ENCODE measurements at places on chromosomes 13 and 19.

DNA sequence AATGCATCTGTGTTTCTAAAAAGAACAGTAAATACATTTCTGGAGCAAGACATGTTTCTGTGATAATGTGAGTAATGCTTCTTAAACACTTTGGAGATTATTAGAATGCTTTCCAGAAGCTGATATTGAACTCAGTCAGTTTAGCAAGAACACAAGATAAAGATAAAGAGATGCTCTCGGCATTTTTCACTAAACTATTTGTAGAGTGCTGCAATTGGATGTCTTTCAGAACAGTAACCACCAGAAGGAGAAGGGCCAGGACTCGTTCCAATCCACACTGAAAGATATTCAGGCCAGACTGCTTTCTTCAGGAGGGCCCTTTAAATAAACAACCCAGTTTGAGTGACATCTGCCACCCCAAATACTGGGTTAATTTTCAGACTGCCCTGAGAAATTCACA is 456.0 kb downstream of the TBC1D4 start:
- no peak for DNase-seq

- no peak for DNase-seq
Measured at GRCh38 chr19:15529774-15530372, 21.5 kb downstream of the CYP4F22 start.

DNA sequence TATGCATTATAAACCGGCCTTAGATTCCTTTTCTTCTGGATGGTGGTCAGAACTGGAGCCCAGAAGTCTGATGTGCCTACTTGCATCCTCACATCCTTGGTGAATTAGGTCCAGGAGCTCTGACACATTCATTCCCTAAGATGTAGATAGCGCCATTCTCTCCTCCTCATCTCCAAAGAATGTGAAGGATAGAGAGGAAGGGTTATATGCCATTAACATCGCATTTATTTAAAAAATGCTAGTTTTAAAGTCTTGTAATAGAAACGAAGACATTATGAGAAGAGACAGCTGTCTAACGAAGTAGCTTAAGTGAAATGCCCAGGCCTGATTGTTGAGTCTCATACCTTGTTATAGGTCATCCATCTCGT is 9.7 kb downstream of the MBNL2 start:
- DNase-seq, result no peak

DNA sequence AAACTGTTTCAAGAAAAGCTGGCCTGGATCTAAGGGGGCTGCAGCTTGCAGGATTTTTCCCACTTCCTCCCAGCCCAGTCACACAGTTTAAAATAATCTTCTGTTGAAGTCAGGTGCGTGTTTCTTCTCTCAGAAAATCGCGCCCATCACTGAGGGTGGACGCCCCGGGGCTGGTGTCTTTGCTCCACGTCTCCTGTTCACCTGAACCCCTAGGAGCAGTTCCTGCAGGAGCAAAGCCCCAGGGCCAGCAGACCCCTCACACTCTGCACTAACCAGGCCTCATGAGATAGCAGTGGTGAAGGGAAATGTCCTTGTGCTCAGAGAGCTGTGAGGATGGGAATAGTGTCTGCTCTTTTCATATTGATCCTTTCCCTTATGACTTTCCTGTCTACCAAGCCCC is 920 bp upstream of the SIGLEC7 start:
- DNase-seq, result no peak

DNA sequence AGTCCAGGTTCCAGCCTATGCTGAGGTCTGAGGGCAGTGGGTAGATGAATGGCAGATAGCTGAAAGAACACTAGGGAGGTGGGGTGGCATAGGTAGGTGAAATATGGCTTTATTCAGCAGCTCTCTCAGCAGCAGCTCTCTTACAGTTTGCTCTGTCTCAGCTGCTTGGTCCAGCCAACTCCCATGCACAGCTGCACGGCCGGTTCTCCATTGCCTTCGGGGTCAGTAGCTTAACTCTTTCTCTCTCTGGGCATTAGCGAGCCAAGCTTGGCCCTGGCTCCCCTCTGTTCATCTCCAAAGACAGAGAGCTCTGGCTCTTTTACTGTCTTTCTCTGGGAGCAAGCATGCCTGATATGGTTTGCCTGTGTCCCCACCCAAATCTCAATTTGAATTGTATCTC is 151.9 kb downstream of the MYO16 start:
- no peak for DNase-seq

GRCh38 chr19:33667141-33667650 is 45.4 kb downstream of the CHST8 start:
- DNase-seq, result no peak

DNA sequence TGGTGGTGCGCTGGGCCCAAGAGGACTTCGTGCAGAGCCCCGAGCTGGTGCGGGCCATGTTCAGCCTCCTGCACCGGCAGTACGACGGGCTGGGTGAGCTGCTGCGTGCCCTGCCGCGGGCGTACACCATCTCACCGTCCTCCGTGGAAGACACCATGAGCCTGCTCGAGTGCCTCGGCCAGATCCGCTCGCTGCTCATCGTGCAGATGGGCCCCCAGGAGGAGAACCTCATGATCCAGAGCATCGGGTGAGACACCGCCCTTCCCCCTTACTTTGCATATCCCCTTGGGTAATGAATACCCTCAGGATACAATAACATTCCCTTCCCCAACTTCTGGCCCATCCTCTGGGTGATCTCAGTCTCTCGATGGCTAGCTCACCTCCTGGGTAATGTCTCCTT is 60.9 kb downstream of the RYR1 start:
- peak; percentile 42 for DNase-seq

GRCh38 chr13:67803118-67803517 is 573.0 kb upstream of the PCDH9 start:
- no peak for DNase-seq

DNA sequence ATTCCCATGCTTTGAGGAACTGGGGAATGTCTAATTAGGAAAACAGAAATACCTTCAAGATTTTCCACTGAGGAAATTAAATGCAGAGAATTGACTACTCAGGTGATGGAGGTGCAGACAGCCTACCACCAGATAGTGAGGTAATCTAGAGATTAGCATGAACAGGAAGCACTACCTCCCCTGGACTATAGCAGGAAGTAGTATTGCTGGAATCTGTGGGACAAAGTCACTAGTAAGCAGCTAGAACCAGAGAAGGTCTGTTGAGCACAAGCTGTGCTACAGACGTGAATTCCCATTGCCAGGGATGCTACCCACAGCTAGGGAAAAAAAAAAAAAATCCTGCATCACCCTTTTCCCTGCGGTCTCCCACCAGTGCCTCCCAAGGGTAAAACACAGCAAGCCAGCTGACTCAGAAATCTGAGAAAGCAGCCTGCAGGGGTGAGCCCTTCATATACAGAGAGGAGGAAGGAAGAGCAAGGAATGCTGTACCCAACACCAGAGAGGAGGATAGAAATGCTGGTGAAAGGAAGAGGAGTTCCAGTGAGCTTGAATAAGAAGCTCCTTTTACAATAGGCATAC is 10.2 kb downstream of the ENOX1 start:
- DNase-seq, result peak; percentile 59

DNA sequence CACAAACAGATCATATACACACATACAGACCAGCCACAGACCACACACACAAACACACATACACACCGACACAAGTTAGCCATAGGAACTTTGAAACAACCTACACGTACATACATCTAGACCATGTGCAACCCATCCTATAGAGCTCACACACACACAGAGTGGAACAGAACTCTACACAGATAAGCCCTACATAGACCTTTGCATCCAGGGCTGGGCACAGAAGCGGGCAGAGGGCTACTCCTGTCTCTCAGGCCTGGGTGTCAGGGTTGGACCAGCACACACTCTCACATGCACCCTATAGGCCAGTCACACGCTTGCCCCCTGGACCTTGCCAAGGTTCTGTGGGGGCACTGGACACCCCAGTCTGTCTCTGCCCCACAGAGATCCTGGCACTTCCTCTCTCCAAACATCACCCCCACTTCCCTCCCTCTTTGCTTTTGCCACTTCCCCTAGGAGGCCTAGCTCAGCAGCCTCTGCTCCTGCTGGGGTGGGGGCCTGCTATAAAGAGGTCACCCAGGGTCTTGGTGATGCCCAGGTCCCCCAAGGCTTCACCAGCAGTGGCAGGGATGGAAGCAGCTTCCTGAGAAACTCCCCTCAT is 5.8 kb upstream of the JUNB start:
- DNase-seq, result no peak

GRCh38 chr19:6800991-6801484 is 28.5 kb downstream of the VAV1 start:
- peak; percentile 42 for DNase-seq

GRCh38 chr13:51440381-51440780 is 12.5 kb downstream of the INTS6 start:
- DNase-seq, result no peak

- peak; percentile 76 for DNase-seq
Measured at GRCh38 chr13:38045278-38046048, 175.9 kb upstream of the TRPC4 start.

GRCh38 chr19:18419195-18419698 is at the start of gene SSBP4:
SSBP4 (plus strand) TSS chr19:18419398; CDS start chr19:18419649, 251 bp downstream.
- peak; percentile 86 for DNase-seq

DNA sequence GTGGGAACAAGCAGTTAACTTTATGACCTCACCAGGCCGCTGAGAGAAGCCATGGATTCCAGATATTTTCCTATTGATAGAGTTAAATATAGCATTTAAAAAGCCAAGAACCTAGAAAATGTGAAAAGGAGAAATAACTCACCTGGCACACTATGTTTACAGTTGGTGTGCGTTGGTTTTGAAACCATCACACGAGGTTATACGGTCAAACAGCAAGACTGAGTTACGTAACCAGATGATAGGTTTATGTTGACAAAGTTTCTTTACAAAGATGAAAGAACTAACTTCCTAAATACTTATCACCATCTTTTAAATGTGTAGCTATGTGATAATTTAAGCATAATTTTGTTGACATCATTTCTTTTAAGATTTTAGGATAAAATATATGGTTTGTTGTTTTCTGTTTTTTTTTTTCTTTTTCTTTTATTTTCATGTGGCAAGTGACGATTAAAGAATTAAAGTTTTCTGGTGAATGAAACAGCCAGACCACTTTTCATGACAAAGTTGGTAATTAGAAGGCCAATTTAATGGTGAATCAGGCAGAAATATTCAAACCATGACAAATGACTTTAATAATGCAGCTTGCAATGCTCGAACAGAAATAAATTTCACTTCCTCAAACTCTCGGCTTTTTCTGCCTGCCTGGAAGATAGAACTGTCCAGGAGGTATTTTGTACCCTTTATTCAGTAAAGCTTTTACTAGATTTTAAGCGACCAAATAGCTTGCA is 339.1 kb upstream of the OBI1 start:
- DNase-seq, result no peak

DNA sequence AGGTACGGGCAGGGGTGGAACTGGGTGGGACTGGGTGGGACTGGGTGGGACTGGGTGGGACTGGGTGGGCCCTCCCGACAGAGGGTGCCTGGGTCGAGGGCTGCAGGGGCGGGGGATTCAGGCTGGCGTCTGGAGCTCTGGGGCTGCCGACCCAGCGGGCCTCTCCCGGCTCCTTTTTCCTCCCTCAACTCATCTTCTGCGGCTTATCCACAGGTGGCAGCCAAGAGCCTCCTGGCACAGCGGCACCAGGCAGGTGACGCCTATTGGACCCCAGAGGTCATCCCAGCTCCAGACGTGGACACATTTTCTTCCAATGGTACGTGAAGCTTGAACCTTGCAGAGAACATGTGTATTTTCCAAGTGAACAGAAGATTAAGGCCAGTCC is 533 bp downstream of the ZNF544 start:
- peak; percentile 76 for DNase-seq

DNA sequence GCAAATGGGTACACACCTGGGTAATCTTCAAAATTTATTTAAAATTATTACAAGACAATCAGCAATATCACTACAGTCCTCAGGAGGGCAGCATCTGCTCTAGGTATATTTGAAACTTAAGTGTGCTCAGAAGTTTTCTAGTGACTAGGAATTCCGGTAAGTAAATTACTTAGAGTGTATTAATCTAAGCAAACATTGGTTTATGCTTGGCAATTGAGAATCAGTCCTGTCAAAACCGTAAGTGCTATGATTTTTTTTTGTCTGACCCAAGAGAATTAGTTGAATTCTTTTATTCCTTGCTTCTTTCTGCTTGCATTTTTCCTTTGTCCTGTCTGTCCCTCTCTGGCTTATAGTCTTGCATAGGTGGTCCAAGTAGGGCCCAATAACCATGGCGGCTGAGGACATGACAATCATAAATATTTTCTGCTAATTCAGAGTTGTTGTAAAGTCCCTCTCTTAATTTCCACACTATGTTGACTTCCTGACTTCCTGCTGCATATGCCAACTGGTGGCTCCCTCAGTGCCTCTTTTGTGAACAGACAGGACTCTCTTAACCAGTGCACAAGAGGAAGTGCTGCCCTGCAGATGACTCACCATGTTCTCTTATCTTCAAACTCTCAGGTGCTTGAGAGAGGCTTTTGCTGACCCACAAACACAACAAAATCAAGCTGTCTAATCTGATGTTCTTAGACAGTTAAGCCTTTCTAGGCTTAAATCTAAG is 82.2 kb downstream of the SLAIN1 start:
- DNase-seq, result peak; percentile 77

- DNase-seq, result no peak
Measured at GRCh38 chr19:18423258-18424020, 4.2 kb downstream of the SSBP4 start.

GRCh38 chr19:22422211-22422610 is at the start of gene ZNF98:
ZNF98 (minus strand) TSS chr19:22422346; CDS start chr19:22422224, 122 bp downstream.
- DNase-seq, result no peak

GRCh38 chr19:57813919-57814504 is 701 bp downstream of the ZNF552 start:
- DNase-seq, result peak; percentile 65

DNA sequence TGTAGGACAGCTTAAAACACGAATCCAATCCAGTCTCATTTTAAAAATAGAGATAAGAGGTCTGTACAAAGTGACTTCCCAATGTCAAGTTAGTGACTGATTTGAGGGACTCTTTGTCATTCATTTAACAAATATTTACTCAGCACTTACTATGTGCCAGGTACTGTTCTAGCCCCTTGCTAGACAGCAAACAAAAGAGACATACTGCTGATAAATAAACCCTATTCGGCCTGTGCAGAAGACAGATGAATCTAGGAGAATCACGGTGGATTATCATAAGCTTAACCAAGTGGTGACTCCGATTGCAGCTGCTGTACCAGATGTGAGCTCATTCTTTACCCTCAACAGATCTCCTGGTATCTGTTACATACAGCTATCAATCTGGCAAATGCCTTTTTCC is 6.4 kb upstream of the ELF1 start:
- DNase-seq, result no peak

DNA sequence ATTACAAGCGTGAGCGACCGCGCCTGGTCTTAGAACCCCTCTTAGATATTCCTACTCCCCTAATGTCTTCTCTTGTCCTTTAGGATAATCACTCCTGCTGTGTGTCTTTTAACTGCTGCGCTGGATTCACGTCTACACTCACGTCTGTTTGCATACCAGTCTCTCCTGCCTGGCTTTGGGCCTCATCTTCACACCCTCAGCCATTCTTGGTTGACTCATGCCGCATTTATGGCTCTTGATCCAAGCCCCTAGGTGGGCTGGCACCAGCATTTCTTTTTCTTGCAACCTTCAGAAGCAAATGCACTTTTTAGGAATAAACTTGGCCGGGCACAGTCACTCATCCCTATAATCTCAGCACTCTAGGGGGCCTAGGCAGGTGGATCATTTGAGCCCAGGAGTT is 22.7 kb downstream of the MYO9B start:
- DNase-seq, result peak; percentile 64
